ENCODE measurements at places on chromosomes 2 and 18.
A peak's percentile ranks its signal among the peaks of the same experiment; 100 is the strongest.

- no peak for DNase-seq
These were observed 31.3 kb upstream of the SLC25A52 start for GRCh38 chr18:31791817-31792579.

DNA sequence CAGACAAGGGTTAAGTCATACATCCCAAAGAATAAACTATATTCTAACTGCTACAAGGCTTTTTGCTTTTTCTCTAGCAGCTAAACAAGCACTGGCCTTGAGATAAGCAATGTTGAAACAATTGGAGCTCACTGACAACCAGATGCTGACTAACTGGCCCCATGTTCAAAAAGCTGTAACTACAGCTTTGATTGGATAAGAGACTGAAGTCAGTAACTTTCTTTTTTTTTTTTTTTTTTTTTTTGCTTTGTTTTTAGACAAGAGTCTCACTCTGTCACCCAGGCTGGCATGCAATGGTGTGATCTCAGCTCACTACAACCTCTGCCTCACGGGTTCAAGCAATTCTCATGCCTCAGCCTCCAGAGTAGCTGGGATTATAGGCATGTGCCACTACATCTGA, 45.4 kb upstream of the TMEM163 start:
- DNase-seq = no peak

DNA sequence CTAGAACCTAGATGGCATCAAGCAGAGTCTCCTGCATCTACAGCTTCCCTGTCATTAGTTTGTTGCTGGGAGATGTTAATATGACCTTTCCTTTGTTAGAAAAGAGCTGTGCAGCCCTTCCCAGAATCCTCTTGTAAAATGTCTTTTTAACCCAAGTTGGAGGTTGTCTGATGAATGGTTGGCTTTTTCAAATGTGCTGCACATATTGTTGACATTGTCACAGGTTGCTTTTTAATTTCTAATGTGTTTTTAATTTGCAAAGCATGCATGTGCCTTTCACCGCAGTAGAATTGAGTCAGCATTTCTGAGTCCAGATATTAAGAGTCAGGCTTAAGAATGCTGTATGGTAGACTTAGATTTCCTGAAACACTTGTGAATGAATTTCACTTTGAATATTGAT, 120.8 kb downstream of the GREB1L start:
- no peak for DNase-seq

GRCh38 chr18:36284671-36285295, 12.7 kb upstream of the FHOD3 start:
- DNase-seq = no peak

DNA sequence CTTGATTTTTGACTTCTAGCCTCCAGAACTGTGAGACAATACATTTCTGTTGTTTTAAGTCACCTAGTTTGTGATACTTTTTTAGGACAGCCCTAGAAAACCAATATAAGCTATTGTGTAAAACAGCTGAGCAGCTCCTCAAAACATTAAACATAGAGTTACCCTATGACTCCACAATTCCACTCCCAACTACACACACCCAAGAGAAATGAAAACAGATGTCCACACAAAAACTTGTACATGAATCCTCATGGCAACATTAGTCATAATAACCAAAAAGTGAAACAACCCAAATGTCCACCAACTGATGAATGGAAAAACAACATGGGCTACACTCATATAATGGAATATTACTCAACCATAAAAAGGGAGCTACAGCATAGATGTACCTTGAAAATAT, 32.6 kb downstream of the TNS1 start:
- no peak for DNase-seq

- DNase-seq = no peak
These were observed 54.8 kb downstream of the LAMA1 start for GRCh38 chr18:7062811-7063210.

GRCh38 chr2:134277223-134277622, 23.4 kb downstream of the MGAT5 start:
- no peak for DNase-seq

DNA sequence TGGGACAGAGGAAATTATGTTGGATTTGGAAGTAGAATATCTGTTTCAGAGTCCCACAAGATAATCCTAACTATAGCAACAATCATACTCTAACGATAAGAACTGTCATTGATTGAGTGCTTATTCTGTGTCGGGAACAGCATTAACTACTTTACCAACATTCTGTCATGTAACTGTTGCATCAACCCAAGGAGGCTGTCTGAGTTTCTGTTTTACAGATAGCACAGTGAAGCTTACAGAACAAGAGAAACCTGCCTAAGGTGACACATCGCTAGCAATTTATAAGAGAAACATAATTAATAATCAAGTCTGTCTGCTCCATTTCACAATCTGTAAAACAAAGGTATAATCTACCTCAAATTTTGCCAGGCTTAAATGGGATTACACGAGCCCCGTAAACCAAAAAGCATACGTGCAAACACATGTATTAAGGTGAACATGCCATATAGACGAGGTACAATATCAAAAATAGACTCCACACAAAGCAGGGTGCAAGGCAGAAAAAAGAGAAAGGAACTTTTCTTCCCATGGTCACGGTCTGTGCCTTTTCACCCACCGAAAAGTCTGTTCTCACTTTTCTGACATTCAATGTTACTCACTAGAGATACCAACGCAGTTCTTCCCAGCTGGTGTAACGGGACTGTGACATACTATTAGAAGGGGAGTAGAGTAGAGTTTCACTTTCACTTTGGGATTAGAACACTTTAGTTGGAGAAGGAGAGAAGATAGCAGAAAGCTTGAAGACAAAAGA, 37.2 kb upstream of the SLC8A1 start:
- DNase-seq = no peak

DNA sequence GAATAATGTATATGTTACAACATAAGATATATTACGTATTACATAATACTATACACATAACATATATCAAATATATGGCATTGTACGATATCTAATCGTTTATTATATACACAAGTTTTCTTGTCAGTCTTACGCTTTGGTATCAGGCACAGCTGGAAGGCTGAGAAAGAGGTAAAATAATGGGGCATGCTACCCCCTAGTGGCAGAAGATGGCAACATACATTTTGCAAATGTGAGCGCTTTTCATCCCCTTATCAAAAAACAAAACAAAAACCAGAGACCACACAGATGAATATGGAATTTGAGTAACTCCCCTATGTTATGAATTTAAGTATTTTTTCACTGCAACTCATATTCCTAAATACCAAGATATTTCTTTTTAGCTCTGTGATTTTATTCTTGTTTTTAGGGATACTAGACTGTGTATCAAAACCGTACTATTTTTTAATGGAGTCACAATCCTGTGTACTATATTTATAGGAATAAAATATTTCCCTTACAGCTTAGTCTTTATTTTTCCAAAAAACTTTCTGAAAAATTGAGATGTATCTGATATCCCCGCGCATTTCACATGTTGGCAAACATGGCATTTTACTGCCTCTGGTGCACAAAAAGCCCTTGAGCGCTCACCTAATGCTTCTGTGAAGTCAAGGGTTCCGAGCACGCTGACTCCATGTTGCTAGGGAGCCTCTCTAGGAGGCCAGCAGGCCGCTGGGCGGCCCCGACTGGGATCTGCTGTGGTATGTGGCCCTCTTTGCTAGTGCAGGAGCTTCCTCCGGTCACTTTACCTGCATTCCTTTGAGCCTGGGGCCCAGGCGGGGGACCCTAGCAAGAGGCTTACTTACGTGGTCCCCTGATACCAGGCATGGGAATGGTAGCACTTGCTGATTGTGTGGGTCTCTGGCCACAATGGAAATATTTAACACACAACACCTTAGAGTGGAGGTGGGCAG, 62.5 kb downstream of the SLC4A3 start:
- peak; percentile 16 for DNase-seq

DNA sequence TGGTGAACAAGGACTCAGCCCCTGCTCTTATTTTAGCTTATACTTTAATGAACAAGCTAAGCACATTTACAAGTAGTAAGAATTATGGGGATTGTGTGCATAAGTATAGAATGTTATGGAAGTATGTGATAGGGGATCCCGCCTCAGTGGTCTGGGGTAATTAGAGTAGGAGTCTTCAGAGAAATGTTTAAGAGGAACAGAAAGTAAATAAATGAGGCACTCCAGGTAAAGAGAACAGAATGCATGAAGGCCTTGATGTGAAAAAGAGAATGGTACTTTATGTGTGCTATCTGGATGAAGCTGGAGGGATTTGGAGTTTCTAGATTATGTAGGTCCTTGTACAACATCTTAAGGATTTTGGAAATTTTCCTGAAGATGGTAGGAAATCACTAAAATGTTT, 76.6 kb downstream of the BMPR2 start:
- no peak for DNase-seq

DNA sequence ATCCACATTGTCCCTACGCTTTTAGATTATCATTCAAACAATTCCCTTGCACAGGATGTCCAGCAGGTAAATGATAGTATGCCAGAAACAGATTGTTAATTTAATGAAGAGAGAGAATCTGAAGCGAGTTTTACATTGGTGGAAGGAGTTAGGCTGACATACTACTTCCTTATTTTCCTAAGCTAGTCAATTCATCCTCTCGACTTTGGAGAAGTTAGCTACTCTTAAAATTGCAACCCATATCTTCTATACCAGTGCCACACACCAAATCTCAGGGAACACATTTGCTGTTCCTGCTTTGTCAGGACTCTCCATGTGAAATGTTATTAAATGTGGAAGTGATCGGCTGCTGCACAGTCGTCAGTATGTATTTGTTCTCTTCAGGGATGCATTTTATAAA, 249.2 kb downstream of the NAPG start:
- DNase-seq = no peak

DNA sequence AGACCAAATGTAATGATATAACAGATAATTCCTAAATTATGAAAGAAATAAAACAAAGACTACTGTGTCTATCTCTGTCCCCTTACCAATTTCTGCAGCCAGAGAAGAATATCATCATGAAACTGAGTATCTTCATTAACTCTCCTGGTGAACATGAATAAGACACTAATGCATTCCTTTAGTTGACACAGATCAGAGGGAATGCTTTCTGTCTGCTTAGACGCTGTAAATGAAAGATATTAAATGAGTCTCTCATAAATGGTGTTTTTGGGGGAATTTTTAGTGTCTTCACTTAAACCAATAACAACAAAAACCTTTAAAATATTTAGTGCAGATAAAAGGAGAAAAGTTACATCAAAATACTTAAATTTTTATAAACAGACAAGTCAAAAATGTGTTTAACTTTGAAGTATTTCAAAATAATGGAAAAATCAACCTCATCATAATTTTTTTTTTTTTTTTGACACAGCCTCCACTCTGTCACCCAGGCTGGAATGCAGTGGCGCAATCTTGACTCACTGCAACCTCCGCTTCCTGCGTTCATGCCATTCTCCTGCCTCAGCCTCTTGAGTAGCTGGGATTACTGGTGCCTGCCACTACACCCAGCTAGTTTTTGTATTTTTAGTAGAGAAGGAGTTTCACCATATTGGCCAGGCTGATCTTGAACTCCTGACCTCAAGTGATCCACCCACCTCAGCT, 16.0 kb downstream of the EPG5 start:
- no peak for DNase-seq

GRCh38 chr18:31680433-31680811, 4.0 kb downstream of the B4GALT6 start:
- no peak for DNase-seq

DNA sequence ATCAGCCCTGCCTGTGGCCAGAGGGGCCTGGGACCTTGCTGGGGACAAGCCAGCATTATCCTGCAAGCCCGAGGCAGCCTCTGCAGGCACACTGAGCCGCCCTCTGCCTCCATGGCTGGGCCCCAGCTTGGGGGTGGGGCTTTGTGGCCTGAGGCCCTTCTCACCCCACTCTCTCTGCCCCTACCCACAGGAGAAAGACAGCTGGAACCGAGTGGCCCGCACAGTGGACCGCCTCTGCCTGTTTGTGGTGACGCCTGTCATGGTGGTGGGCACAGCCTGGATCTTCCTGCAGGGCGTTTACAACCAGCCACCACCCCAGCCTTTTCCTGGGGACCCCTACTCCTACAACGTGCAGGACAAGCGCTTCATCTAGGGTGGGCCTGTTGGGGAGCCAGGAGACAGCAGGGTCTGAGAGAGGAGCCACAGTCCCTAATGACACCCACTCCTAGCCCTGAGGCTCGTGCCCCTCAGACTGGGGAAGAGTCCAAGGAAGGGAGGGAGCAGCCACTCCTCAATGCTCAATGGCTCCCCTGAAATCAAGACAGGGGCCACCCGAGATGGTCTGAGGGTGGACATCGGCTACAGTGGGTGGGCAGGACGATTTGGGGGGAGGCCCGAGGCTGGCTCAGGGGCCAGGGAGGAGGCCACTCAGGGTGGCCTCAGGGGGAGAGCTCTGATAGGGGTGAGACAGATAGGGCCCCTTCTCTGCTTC, 4.4 kb upstream of the CHRNG start:
- no peak for DNase-seq

- DNase-seq = peak; percentile 97
These were observed 89.2 kb downstream of the ZBTB7C start for GRCh38 chr18:48319801-48320638.

DNA sequence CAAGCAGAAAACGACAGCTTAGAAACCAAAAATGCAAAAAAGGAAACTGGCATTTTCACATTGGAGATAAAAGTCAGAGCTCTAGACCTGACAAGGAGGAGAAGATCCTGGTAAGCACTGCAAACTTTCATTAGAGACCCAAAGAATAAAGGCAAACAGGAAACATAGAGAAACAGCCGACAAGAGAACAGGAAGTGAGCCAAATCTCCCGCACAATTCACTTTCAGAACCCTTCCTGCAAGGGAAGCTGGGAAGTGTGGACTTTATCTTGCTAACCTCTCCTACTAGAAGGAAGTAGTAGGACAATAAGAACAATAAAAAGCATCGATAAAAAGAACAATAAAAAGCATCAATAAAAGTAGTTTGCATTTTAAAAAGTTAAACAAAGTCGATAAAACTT, 417.8 kb upstream of the SPHKAP start:
- no peak for DNase-seq

- DNase-seq = no peak
These were observed 14.5 kb downstream of the OLA1 start for GRCh38 chr2:174233771-174234275.

DNA sequence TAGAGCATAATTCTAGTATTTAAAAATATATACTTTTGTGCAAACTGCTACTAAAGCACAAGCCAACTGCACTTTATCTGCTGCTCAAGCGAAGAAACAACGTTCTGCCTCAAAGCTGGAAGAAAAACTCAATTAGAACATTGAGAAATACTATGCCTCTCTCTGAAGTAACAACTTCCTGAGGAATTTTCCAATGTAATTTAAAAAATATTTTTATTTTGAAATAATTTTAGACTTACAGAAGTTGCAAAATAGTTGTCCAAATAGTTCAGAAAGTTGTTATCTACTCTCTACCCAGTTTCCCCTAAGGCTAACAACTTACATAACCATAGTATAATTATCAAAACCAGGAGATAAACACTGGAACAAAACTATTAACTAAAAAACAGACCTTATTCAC, 12.3 kb upstream of the POLI start:
- DNase-seq = no peak

- no peak for DNase-seq
These were observed 140.3 kb downstream of the CYRIA start for GRCh38 chr2:16525265-16525887.

DNA sequence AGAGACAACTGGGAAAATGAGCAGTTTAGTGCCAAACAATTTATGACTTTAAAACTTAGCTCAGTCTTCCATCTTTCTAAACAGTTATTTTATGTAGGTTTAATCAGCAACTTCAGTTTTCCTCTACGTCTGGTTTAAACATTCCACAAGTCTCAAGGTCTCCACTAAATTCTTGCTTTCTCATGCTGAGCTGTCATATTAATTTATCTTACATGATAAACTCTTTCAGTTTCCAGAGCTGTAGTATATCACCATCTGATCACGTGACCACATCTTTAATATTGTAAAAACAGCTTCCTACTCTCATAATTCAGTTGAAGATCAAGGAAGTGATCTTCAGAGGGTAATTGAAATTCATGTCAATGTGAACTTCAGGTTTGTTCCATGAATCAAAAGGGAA, 158.6 kb downstream of the ZNF804A start:
- DNase-seq = no peak

Measured in SHP77 treated with DMSO at 0.1 percent for 48 hours (cell line).